HAP-1 (cell line): ENCODE measurements at places on chromosomes 3 and 15.

DNA sequence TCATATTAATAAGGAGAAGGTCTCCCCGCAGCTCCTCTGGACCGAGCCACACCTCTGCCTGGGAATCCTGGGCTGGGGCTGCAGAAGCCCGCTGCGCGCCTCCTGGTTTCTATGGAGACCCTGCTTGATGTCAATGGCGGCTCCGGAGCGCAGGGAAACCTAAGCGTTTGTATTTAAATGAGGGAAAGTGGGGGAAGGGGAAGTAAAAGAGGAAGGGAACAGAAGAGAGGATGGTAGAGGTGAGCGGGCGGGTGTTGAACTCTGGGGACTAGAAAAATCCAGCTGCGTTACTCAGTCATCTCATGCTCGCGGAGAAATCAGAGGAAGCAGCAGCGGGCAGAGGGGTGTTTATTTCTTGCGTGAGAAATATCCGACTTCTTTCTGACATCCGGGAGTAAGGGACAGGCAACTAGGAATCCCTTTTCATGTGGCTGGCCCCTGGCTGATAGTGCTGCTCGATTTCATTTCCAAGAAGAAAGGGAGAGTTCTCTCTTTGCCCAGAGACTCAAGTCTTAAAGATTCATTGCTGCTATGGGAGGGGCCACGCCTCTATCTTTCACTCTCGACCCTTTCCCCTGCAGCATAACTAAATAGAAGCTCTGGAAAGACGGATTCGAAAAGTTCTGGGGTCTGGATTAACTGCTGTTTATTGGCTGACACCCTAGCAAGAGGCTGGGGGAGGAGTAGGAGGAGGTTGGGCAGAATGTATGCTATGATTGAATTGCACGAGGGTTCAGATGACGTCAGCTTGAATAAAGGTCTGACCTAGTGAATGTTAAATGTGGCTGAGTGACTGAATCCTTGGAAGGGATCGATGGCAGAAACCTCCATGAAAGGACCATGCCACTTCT lies 110.5 kb upstream of the GAP43 start:
- peak; percentile 65 for DNase-seq

DNA sequence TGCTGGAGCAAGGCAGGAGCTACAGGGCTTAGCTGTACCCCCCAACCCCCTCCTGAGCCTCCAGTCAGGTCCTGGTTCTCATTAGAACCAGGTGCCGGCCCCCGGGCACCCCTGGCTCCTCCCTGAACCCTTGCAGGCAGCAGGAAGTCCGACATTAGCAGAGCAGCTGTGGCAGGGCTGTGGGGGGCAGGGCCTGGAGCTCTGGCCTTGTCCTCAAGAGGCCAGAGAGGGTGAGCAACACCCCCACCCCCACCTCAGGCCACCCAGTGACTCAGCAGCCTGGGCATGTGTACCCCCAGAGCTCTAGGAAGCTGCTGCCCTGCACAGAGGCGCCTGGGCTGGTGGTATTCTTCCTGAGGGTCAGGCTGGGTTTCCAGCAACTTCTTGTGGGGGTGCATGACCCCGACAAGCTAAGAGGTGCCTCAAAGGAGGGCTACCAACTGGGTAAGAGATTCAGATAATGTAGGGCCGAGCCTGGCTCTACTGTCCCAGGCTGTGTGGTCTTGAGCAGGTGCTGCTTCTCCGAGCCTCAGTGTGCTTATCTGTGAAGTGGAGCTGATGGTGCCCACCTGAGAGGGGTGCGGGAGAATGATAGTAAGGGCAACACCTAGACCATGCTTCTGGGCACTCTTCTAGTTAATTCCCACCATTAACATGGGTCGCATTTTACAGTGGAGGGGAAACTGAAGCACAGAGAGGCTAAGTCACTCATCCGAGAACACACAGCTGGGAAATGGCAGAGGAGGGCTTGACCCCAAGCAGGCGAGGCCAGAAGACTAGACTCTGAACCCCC lies 16.0 kb downstream of the H1-8 start:
- no peak for DNase-seq

DNA sequence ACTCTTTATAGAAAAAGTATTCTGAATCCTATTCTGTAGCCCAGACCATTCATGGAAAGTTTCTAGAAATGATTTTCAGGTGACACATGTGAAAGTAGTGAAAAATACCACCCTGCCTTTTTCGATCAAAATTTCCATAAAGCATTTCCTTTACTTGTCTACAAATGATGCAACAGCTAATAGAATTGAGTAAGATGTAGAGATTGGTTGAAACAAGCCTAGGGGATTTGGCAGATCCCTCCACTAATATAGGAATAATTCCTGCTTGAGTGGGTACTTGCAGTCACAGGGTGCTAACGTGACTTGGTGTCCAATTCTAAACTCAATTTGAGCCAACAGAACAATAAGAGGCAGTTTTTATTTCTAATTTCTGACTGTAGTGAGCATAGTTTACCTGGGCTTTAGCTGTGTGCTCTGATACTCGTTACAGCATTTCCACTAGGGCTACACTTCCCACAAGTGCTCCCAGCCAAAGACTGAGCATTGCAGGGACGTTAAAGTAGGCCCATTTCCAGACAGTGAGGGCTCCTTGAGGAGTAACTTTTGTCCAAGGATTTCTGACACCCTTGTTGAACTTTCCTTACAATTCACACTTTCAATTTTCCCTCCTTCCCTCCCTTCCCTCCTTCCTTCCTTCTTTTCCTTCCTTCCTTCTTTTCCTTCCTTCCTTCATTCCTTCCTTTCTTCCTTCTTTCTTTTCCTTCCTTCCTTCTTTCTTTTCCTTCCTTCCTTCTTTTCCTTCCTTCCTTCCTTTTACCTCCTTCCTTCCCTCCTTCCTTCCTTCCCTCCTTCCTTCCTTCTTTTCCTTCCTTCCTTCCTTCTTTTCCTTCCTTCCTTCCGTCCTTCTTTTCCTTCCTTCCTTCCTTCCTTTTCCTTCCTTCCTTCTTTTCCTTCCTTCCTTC lies 53.9 kb upstream of the TP63 start:
- DNase-seq, result no peak

GRCh38 chr3:123286308-123287023 lies 84.7 kb downstream of the SEC22A start:
- peak; percentile 59 for DNase-seq

DNA sequence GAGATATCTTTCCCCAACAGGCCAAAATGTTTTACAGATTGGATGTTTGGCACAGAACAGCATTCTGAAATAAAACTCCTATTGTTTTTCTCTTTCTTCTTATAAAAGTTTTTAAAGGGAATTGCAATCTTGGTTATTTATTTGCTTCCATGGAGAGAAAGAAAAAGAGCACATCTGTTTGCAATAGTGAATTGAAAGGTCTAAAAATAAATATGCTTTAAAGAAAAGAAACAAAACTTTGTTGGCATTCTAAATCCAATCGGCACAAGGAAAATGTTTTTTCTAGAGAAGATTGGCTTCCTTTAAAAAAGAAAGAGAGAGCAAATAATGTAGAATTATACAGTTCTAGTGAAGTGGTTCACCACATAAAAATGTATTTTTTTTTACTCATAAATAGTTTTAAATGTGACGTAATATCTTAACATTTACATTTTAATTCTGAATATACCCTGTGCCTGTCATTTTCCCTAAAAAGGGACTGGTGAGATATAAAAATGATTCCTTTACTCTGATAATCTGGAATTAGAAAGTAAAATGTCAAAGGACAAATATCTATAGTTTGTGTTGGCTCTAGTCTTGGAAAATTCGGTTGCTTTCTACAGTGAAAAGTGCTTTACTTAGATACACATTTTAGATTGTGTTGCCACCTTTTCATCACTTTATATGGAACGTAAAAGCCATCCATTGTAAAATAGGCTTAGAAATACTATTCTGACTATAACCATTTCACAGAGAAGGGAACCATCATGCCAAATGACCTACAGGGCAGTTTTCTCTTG lies 257.4 kb upstream of the CBLB start:
- no peak for DNase-seq

GRCh38 chr3:142999881-143000280 lies 1.5 kb upstream of the U2SURP start:
- DNase-seq, result peak; percentile 30

GRCh38 chr3:30751610-30752299 lies 142.7 kb downstream of the GADL1 start:
- peak; percentile 42 for DNase-seq

GRCh38 chr3:196327405-196327804 lies 9.4 kb upstream of the DYNLT2B start:
- no peak for DNase-seq

GRCh38 chr3:33052671-33053070 lies 44.3 kb downstream of the GLB1 start:
- DNase-seq, result no peak

- no peak for DNase-seq
These were observed 298 bp downstream of the BCL2L10 start for GRCh38 chr15:52112203-52112750.

- no peak for DNase-seq
These were observed 42.2 kb downstream of the ZNF609 start for GRCh38 chr15:64502551-64502950.

- no peak for DNase-seq
These were observed 41.7 kb downstream of the SHC4 start for GRCh38 chr15:48922046-48922445.

DNA sequence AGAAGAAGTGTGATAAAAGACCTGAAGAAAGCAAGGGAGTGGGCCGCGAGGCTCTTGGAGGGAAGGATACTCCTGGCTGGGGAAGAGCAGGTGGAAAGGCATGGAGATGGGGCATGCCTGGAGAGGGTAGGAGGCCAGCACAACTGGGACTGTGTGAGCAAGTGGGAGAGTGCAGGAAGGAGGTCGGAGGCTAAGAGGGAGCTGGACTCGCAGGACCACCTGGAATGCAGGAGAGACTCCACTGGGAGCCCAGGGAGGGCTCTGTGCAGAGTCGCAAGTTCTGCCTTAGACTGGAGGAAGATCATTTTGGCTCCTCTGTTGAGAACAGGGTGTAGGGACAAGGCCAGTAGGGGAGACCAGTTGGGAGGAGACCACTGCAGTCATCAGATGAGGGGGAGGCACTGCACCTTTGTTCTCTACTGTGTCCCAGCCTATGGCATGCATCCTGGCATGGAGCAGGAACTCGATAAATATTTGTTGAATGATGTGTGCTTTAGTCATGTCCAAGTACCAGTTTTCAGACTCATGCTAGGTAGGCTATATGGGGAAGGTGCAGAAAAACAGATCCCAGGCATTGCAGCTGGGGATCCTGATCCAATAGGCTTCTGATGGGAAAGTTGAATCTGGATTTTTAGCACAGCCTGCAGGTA lies 13.7 kb downstream of the FAM107A start:
- no peak for DNase-seq

- DNase-seq, result no peak
These were observed 19.6 kb downstream of the GALK2 start for GRCh38 chr15:49189631-49190030.

DNA sequence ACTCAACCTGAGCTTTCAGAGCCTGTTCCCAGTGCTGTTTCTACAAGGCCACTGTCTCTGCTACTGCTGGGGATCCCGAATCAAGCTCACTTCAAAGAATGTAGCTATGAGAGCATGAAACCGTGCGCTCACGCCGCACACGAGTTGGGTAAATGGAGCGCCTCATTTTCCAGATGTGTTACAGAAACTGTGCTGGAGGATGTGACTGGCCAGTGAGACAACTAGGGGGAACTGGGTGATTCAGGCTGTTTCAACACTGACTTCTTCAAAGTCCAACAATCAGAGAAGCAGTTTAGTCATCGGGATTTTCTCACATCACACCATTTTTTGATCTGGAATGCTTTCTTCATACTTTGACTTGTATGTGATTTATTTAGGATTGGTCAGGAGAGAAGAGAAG lies 3.5 kb downstream of the ZNF710 start:
- DNase-seq, result no peak

GRCh38 chr15:78307976-78308375 lies 8.6 kb upstream of the SKIC8 start:
- no peak for DNase-seq

GRCh38 chr15:39283531-39283930 lies 297.3 kb upstream of the THBS1 start:
- no peak for DNase-seq

GRCh38 chr3:187763850-187764648 lies 18.8 kb upstream of the BCL6 start:
- DNase-seq, result peak; percentile 47

DNA sequence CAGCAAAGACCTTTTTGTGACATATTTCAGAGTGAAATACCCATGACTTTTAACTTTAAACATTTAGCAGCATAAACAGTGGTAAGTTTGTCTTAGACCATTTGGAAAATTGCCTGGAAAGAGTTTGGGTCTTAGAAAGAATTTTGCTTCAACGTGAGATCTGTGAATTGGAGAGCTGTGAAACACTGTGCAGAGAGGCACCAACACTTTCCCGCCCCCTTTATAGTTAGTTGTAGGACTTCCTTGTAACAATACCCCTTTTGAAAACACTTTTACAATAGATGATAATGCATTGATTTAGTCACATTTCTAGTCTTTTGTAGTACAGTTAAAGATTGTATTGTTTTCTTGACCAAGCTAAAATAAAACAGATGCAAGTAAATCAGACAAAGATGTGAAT lies 43.5 kb upstream of the MBNL1 start:
- DNase-seq, result no peak

DNA sequence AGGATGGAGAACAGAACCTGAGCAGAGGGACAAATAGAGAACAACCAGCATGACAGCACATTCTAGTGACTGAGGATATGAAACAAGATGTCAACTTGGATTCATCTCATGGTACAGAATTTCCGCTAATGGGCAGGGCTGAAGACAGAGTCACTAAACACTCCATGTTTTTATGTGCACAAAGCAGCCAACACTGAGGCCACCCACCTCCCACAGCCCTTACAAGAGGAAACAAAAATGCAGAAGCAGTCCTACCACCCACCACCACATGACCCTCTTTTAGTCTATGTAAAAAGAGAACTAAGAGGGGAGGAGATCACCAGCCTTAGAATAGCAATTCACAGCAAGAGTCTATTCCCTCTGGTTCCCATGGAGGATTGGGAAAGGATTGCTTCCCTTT lies 131.4 kb upstream of the UBE2E2 start:
- DNase-seq, result no peak

GRCh38 chr15:68315495-68316031 lies 38.0 kb downstream of the FEM1B start:
- DNase-seq, result no peak

GRCh38 chr3:82000350-82000749 lies 238.9 kb upstream of the GBE1 start:
- DNase-seq, result no peak

DNA sequence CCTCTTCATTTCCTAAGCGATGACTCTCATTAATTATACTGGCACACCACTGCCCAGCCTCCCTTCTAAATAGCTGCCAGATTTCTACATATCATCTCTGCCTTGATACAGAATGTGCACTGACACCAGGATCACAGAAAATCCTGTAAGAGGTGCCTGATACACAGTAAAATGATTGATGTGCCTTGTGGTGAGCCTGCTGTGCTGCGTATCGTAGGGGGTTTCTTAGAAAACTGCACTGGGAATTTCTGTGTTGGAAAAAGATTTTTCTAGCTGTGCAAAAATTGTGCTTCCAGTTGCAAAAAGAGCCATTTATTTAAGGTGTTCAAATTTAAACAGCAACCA lies 3.0 kb upstream of the PLCH1 start:
- no peak for DNase-seq

GRCh38 chr3:19013879-19014278 lies 134.4 kb upstream of the KCNH8 start:
- no peak for DNase-seq
